ENCODE measurements at places on chromosomes 13 and 19.

- DNase-seq, result no peak
These were observed 57.1 kb downstream of the GPALPP1 start for GRCh38 chr13:45046445-45046844.

DNA sequence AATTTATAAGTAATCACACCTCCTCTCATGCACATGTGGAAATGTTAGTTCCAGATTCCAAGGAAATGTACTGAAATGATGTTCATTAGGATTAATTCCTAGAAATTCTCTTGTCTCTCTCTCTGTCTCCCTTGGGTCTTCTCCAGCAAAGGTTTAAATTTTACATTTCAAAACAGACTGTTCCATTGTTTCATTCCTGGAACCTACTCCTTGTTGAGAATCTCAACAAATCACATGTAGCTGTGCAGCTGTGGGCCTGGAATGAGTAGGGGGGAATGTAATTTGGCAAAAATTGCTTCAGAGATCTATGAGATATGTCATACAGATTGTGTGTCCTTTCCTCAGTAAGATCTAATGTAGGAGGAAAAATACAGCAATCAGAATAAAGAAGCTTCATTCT is 46.2 kb upstream of the RFXAP start:
- DNase-seq, result no peak

GRCh38 chr19:16351133-16351809 is 26.6 kb downstream of the KLF2 start:
- no peak for DNase-seq

GRCh38 chr19:13064092-13064489 is 38.6 kb downstream of the LYL1 start:
- DNase-seq, result no peak
